Activated CD4-positive, CD25-positive, alpha-beta regulatory T cell treated with anti-CD3 and anti-CD28 coated beads, Interleukin-2, amount 50 U/mL, for 72 hours (primary cell): ENCODE measurements at places on chromosomes 6 and 20.

- DNase-seq, result no peak
Measured at GRCh38 chr20:25327521-25328235, 63.0 kb downstream of the ABHD12 start.

DNA sequence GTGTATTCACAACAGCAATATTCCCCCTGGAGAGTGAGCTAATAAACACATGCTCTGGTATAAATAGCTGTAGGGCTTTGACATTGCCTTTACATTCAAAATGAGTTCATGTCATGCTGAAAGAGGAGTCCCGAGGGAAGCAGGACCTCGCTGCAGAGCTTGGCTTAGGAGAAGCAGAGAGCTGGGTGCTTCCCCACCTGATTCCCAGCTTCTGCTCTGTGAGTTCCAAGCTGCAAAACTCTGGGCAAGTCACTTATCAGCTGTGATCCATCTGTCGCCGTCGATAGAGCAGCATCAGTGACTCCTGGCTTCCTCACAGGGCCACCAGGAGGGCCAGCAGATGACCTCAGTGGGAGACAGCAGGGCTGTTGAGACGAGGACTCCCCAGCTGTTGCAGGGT lies 241.8 kb downstream of the ANKRD60 start:
- no peak for DNase-seq

GRCh38 chr6:80003826-80004172 lies 650 bp upstream of the TTK start:
- no peak for DNase-seq

- DNase-seq, result no peak
Measured at GRCh38 chr20:9616455-9616805, 102.0 kb downstream of the LAMP5 start.

DNA sequence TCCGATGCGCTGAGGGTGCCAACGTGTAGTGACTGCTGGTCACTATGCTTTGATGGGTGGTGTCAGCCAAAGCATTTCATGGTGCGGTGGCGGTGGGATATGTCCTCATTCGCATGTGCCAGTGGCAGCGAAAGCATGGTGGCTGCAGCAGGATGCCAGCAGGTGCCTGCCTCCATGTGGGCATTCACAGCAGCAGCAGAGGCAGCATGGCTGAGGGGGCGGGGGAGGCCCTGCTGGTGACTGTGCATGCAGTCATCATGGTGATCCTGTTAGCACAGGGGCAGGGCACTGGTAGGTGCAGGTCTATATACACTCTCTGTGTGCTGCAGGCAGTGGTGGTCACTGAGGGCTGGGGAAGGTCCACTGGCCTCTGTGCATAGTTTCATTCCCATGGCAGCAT lies 22.0 kb downstream of the FIG4 start:
- DNase-seq, result no peak

GRCh38 chr6:63926258-63926780 lies 290.7 kb downstream of the PHF3 start:
- DNase-seq, result no peak

DNA sequence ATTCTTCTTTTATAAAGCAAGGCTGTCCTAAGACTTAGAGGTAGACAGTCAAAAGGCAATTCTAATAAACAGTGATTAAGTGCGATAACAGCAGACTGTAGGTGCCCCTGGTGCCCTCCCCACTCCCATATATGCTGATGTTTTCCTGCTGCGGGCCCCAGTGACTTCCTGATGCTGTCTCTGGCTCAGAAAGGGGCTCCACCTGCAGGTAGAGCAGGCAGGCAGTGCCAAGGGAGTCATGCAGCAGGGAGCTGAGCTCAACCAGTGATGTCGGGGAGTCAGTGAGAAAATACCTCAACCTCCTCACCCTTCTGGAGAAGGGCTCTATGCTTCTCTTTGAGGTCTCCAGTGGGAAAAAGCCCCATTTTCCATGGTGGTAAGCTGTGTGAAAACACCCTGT lies 126.7 kb upstream of the SSTR4 start:
- no peak for DNase-seq

DNA sequence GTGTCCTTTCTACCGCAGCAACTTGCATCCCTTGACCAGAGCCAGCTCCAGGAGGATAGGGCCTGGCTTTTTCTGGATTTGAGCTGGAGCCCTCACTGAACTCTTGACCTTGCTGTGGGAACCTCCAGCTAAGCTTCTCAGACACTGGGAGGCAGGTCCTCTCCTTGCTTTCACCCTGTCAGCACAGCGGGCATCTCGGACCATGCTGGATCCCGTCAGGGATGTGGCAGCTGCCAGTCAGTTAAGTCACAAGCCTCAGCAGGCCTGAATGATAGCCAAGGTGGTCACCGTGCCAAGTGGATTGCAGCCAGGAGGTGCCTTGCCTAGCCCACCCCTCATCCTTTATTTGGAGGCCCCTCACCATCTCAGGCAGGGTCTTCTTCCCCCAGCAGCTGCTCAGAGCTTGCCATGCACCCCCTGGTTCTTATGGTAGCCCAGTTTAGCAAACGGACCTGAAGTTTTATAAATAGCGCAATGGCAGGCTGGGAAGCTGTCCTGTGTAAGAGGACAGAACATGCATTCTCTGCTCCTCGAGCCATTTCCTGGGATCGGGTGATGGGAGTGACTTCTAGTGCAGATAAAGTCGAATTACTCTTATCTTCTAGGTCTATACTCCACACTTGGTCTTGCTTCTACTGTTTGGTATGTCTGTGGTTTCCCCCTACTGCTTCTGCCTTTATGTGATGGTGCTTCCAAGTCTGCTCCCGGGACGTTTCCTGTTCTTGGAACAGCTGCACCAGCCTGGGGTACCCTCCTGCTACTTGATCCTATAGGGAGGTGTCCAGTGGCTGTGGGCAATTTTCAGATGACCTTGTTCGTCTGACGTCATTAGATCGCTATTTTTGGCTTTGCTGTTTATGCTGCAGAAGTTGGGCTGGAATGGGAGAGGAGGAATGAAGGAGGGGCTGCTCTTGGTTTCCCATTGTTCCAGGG lies 7.1 kb upstream of the MYLK2 start:
- DNase-seq, result no peak

- DNase-seq, result no peak
Measured at GRCh38 chr20:17679941-17680835, 1.9 kb downstream of the RRBP1 start.

- DNase-seq, result no peak
Measured at GRCh38 chr6:89398762-89399525, 13.1 kb downstream of the RRAGD start.

DNA sequence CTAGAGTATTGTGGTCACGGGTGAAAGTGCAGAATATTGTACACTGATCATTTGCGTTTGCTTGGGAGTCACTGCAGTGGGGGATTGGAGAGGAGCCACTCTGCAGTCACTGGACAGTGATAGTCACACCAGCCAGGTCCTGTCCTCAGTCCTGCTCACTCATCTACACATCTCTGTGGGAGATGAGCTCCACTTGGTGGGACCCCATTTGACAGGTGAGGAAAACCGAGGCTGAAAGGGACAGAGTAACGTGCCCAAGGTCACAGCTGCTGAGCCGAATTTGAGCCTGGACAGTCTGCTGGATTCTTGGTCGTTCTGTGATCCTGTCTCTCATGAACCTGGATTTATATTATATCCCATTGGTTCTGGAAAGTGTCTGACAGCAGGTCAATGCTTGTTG lies 17.7 kb upstream of the PHACTR3 start:
- no peak for DNase-seq

- DNase-seq, result no peak
Measured at GRCh38 chr6:21593927-21594415, 420 bp downstream of the SOX4 start.

DNA sequence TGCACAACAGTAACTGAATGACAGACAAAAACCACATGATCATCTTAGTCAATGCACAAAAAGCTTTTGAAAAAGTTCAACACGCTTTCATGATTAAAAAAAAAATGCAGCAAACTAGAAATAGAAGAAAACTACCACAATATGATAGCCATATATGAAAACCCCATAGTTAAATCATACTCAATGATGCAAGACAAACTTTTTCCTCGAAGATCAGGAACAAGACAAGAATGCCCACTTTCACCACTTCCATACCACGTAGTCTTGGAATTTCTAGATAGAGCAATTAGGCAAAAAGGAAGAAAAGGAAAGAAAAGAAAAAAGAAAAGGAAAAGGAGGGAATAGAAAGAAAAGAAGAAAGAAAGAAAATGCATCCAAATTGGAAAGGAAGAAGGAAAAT lies 44.6 kb upstream of the SLC23A2 start:
- DNase-seq, result no peak

GRCh38 chr20:36061754-36062153 lies 92.8 kb upstream of the EPB41L1 start:
- DNase-seq, result no peak

DNA sequence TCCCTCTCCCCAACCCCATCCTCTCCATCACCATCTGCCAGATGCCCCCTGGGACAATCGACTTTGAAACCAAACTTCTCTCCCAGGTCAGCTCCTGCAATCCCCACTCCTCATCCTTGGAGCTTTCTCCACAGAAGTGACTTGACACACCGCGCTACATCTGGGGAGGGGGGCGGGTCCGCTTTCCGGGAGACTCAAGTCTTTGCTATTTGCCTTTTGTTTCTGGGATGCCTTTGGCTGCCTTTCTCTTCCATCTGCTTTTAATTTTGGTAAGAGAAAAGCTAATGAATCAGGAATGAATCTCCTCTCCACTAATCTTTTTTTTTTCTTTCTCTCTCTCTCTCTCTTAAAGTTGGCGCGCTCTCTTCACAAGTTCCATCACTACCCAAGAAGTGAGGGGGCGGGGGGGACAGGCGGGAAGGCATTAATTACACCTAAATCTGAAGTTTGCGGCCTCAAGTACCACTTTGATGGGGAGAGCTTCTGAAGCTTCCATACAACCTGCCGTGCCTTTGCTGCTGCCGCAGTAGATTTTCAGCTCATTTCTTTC lies 664 bp upstream of the TPBG start:
- DNase-seq, result no peak

GRCh38 chr6:65004283-65004682 lies 702.7 kb downstream of the EYS start:
- DNase-seq, result no peak

GRCh38 chr20:50625986-50626677 lies 65.2 kb downstream of the RIPOR3 start:
- no peak for DNase-seq

- no peak for DNase-seq
Measured at GRCh38 chr6:42967228-42967627, 6.7 kb downstream of the GNMT start.
